Hair follicular keratinocyte (primary cell): ENCODE measurements at places on chromosomes 11 and 22. TPM values are rescaled to one million over a fixed set of nuclear protein-coding genes. Genes with fewer than 3 reads are reported as not detected.

The SHANK2 gene
- 0.80 and 7.3 TPM in 2 replicates for total RNA-seq

The RIN1 gene
- total RNA-seq = 71.5 and 99.2 TPM in 2 replicates

The UQCC3 gene
- total RNA-seq = 12.5 and 22.6 TPM in 2 replicates

The APOA5 gene
- not detected in 2 replicates for total RNA-seq

The PRODH gene
- 0.62 and 0.72 TPM in 2 replicates for total RNA-seq

The P4HA3 gene
- 1.1 and 3.7 TPM in 2 replicates for total RNA-seq

The KLHL35 gene
- total RNA-seq = 0.34 and 1.2 TPM in 2 replicates

The DCDC1 gene
- not detected in 2 replicates for total RNA-seq

The IL17RA gene
- total RNA-seq = 7.8 and 10.1 TPM in 2 replicates

The CBL gene
- 13.4 and 17.3 TPM in 2 replicates for total RNA-seq

The CCDC116 gene
- not detected in 2 replicates for total RNA-seq

The CABP7 gene
- total RNA-seq = not detected in 2 replicates

The HIPK3 gene
- 22.9 and 33.0 TPM in 2 replicates for total RNA-seq

The OR8D4 gene
- total RNA-seq = not detected in 2 replicates

The OTOG gene
- total RNA-seq = not detected in 2 replicates

The STK33 gene
- 0.46 and 1.1 TPM in 2 replicates for total RNA-seq

The OR10A3 gene
- not detected in 2 replicates for total RNA-seq

The OR52A1 gene
- not detected in 2 replicates for total RNA-seq

The LRRN4CL gene
- 0.08 TPM in 2 replicates for total RNA-seq

The BATF2 gene
- total RNA-seq = 0.19 and 0.31 TPM in 2 replicates

The OR5A1 gene
- not detected in 2 replicates for total RNA-seq

The AIFM3 gene
- 3.3 and 4.0 TPM in 2 replicates for total RNA-seq

The PANX3 gene
- total RNA-seq = not detected in 2 replicates

The OR52N5 gene
- not detected in 2 replicates for total RNA-seq

The KDM4D gene
- 1.2 and 2.1 TPM in 2 replicates for total RNA-seq

The UCP3 gene
- 0.38 TPM in 1 of 2 replicates, not detected in the other for total RNA-seq

The DDX25 gene
- 0.62 TPM in 1 of 2 replicates, not detected in the other for total RNA-seq

The B4GAT1 gene
- 15.6 and 18.1 TPM in 2 replicates for total RNA-seq

The GGT1 gene
- 6.2 and 15.8 TPM in 2 replicates for total RNA-seq

The POU2F3 gene
- 0.08 TPM in 1 of 2 replicates, not detected in the other for total RNA-seq

The TNNT3 gene
- not detected in 2 replicates for total RNA-seq

The CARNS1 gene
- total RNA-seq = 0.30 TPM in 1 of 2 replicates, not detected in the other

The OR52N4 gene
- total RNA-seq = not detected in 2 replicates

The GNG3 gene
- not detected in 2 replicates for total RNA-seq

The TTLL1 gene
- 2.4 and 5.5 TPM in 2 replicates for total RNA-seq

The XNDC1N gene
- total RNA-seq = 7.0 and 10.1 TPM in 2 replicates

The OR56B4 gene
- not detected in 2 replicates for total RNA-seq

The FZD4 gene
- 0.76 and 0.78 TPM in 2 replicates for total RNA-seq

The PARVG gene
- total RNA-seq = not detected in 2 replicates

The OR51M1 gene
- not detected in 2 replicates for total RNA-seq

The GAL3ST3 gene
- total RNA-seq = not detected in 2 replicates

The OR2AG1 gene
- total RNA-seq = not detected in 2 replicates
